ENCODE measurements at places on chromosomes 3 and 15. TPM values are rescaled to one million over a fixed set of nuclear protein-coding genes. Genes with fewer than 3 reads are reported as not detected.

Gene ENTPD3
- not detected for total RNA-seq

Gene XYLB
- total RNA-seq, result 11.4 TPM

Gene DNASE1L3
- not detected for total RNA-seq

Gene CELF6
- 1.00 TPM for total RNA-seq

Gene SLC28A1
- total RNA-seq, result not detected

Gene RARB
- not detected for total RNA-seq

Gene ALDH1L1
- not detected for total RNA-seq

Gene SH2D7
- not detected for total RNA-seq

Gene SGO1
- 11.0 TPM for total RNA-seq

Gene ZNF80
- total RNA-seq, result not detected
